ENCODE measurements at places on chromosomes 5 and 9.

DNA sequence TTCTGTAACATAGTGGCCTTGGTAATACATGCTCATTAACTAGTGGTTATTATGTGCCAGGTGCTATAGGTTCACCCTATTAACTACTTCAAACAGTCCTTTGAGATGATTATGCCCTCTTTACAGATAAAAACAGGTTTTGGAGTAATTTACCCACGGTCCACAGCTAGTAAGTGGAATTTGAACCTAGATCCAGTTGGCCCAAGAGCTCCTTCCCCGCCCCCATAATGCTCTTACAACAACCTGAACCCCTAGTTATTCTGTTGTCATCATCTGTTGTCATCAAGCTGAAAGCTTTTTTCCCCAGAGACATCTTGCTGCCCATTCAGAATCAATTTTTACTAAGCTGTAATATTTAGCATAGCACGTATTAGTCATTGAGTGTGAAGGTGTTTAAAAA, 23.2 kb downstream of the XPA start:
- DNase-seq = no peak

- no peak for DNase-seq
These were observed 724.8 kb upstream of the RIOK2 start for GRCh38 chr5:97907646-97908400.

- DNase-seq = no peak
These were observed 257.1 kb upstream of the MAP3K1 start for GRCh38 chr5:56558131-56558745.

DNA sequence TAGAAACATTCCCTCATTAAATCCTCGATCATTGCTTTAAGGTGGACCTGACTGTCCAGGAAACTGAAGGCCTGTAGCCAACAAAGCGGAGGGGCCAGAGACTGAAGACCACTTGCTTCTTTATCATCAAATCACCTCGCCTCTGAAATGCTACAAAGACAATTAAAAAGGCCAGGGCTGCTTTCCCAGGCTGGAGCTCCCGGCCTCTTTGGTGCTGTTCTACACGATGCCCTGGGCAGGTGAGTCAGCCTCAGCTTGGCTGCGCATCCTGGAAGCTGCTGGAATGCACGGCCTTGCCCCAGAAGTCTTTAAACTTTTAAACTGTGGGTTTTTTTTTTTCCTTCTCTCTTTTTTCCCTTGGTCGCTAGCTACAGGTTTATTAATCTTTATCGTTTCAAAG, 46.5 kb downstream of the SH3PXD2B start:
- DNase-seq = no peak

DNA sequence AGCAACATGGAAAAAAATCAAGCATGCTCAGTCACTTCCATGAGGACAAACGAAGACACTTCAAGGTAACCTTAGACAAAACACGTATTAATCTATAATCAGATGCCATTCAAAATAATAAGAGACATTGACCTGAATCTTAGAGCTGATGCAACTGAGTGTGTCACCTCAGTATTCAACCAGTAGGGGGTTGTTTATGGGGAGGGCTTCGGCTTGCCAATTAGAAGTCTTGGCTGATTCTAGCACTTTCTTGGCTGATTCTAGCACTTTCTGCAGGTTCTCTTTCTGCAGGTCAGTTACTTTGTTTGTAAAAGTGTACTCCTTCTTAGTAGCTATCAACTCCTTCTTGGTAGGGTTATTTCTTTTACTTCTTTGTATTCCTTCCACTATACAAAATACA, 317.6 kb downstream of the ENC1 start:
- no peak for DNase-seq

GRCh38 chr5:125560476-125561225, 814.2 kb upstream of the ZNF608 start:
- no peak for DNase-seq

GRCh38 chr9:113572076-113572861, 108.7 kb downstream of the RGS3 start:
- DNase-seq = no peak

- DNase-seq = no peak
These were observed 648.3 kb upstream of the ZNF608 start for GRCh38 chr5:125394661-125395280.

GRCh38 chr5:21704974-21705668, 1148.0 kb downstream of the CDH12 start:
- no peak for DNase-seq
